Epithelial cell of prostate (primary cell): ENCODE measurements at places on chromosomes 4 and X.

DNA sequence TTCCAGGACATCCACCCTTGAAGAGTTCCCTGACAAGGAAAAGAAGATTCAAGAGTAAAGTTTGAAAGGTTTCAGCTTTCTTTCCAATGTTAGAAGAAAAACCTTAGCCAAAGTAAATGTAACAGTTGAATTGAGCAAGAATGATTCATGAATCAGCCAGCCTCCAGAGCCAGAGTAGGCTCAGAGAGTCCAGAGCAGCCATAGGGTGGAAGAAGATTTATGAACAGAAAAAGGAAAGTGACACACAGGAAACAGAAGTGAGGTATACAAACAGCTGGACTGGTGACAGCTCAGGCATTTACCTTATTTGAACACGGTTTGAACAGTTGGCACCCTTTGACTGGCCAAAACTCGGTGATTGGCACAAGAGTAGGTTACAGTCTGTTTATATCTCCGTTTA, 63.2 kb downstream of the QDPR start:
- peak; percentile 49 for DNase-seq

GRCh38 chrX:20463296-20464075, 196.8 kb upstream of the RPS6KA3 start:
- no peak for DNase-seq

DNA sequence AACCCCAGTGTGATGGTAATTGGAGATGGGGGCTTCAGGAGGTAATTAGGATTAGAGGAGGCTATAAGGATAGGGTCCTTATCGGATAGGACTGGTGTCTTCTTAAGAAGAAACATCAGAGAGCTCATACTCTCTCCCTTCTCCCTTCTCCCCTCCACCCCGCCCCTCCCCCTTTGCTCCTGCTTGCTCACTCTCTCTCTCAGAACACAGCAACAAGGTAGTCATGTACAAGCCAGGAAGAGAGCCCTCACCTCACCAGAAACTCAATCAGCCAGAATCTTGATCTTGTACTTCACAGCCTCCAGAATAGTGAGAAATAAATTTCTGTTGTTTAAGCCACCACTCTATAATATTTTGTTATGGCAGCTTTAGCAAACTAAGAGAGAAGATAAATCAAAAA, 4.5 kb downstream of the DDX60L start:
- DNase-seq = no peak

GRCh38 chr4:821631-822030, 4.3 kb downstream of the CPLX1 start:
- no peak for DNase-seq

GRCh38 chr4:140856621-140857062, 100.5 kb upstream of the TBC1D9 start:
- peak; percentile 41 for DNase-seq

GRCh38 chrX:2694914-2695267, 3.8 kb downstream of the CD99 start:
- DNase-seq = no peak

DNA sequence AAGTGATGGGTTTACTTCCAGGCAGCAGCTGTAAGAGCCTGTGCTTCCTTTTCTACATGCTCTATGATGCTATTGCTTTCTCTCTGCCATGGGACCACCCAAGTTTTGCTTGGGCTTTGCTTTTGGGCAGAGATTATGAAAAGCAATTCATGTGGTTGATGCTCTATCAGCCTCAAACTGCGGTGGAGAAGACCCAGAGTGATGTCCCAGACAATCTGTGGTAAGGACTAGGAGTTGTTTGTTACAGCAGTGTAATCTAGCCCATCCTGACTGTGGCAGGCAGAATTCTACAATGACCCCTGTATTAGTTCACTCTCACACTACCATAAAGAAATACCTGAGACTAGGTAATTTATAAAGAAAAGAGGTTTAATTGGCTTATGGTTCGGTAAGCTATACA, 9.2 kb upstream of the CYTL1 start:
- DNase-seq = no peak

DNA sequence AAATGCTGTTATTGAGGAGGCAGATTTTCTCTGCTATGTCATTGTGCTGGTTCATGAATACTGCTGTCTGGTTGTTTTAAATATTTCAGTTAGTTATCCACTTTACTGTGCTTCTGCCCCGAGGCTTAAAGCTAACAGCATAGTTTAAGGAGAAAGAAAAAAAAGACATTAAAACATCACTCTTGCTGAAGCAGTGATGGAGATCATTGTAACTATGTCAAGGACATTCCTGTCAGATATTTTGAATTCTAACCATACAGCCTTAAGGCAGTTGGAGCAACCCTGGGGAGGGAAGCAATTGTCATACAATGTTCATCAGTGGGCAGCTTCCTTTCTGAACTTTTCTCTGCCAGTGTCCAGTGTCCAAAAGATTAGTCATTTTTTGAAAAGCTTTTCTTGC, 199.0 kb upstream of the DDX53 start:
- no peak for DNase-seq

GRCh38 chr4:22356987-22357596, 158.8 kb downstream of the ADGRA3 start:
- DNase-seq = no peak

DNA sequence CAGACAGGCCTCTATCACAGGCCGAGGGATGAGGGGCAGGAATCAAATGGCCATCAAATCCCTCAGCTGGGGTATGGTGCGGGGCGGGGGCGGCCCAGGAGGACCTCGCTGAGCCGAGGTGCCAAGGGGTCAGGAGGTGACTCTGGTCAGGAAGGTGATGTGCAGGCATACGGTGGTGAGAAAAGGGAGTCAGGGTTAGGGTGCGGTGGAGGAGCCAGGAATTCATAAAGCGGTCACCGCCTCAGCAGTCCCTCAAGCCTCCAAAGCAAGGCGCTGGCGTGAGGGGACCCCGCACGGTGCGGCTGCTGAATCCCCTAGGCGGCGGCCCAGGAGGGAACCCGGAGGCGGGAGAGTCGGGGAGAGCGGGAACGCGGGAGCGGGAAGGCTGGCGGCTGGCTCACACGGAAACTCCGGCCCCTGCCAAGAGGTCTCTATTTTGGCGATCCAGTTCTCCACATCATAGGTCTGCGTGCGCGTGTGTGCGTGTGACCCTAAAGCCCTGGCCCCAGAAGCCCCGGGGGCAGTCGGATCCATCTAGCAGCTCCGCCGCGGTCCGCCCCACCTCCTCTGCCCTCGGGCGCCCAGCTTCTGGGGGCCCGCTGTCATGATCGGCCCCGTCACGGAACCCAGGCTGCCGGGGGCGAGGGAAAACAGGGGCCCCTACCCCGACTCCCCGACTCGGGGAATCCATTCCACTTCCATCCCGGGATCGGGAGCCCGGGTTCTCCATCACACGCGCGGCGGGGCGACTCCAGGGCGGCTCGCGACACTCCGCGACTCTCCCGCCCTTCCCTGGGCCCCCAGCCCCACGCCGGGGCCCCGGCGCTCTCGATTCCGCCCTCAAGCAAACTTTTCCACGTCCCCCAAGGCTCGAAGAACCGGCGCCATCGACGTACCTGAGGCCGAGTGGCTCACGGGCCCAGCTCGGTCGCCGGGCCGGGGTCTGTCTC, 593 bp downstream of the ELF4 start:
- DNase-seq = no peak
